ENCODE measurements at places on chromosomes 4 and X.

DNA sequence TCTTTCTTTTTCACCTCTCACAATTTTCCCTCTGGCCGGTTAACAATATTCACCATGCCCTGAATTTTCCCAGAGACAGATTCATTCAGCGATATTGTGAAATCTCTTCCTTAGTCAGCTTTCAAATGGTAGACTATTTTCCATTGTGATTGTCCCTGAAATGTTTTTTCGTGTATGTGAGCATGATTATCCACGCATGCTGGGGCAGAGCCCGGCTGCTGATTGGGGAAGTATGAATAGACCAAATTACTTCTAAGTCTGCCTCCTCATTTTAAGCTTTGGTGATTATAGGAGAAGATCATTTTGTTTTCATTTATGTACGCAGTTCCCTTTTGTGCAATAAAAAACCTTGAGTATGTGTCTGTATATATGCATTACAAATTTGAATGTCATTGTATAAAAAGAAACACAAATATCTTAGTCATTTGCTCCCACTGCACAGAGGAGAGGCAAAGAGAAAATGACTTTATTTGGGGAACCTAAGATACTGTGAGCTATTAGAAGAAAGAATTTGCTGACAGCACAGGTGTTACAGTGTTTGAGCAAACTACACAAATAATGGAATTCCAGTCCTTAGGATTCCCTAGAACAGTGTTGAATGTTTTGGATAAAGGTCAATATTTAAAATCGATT, 11.3 kb downstream of the DTHD1 start:
- no peak for DNase-seq

GRCh38 chr4:117370944-117371668, 285.7 kb upstream of the TRAM1L1 start:
- no peak for DNase-seq

DNA sequence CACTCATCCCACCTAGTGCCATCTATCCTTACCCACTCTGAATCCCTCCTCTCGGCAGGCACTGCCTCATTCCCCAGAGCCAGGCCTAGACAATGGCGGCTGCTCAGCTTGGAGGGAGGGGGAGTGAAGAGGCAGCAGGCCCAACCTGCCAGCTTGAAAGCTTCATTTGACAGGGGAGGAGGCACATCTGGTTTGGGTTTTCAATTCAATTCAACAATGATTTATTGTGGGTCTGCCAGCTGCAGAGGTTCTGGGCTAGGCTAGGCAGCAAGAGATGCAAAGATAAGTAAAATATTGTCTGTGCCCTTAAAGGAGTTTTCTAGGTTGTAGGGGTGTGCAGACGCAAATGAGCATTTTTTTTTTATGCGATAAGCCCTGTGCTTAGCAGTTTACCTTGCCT, 58.5 kb downstream of the RTL9 start:
- DNase-seq: no peak

GRCh38 chr4:20299515-20299914, 47.8 kb downstream of the SLIT2 start:
- no peak for DNase-seq

DNA sequence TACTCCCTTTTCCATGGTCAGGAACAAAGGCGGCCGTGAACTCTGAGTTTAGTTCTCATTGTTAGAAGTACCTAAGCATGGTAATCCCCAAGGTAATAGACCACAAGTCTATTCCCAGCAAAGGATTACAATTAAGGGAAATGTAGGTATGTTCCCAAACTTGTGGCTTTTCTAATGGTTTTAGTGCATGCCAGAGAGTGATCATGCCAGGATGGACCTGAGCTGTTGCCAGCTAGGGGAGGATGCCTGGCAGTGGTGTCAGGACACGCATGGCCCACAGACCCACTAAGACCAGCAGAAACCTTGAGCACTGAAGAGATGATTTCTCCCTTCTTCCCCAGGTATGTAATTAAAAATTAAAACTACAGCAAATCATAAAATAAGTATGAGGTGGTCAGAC, 60.8 kb downstream of the COQ2 start:
- no peak for DNase-seq

DNA sequence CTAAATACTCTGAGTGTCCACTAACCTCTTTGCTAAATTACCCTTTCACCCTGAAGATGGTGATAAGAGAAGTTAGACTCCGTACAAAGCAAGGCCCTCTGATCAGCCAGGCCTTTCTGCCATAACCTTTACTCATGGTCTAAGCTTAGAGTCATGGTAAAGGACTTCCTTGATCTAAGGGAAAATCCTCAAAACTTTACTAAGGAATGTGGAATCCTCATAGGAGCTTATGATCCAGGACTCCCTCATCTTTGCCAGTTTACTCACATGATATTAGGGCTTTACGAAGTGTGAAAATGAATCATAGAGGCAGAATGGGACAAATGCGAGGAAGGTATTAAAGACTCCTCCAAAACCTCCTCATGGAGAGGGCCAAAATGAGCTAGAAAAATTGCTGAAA, 7.9 kb upstream of the FAM13A start:
- no peak for DNase-seq

DNA sequence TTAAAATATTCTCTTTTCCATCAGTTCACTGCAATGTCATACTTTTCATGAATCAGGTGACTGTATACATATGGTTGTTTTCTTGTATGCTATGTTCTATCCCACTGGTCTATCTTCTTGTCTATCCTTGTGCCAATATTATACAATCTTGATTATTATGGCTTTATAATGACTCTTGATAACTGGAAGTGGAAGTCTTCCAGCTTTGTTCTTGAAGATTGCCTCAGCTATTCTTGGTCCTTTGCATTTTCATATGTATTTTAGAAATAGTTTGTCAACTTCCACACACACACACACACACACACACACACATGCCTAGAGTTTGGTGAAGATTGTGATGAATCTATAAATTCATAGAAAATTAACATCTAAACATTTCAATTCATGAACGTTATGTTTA, 67.9 kb downstream of the SHROOM3 start:
- no peak for DNase-seq

DNA sequence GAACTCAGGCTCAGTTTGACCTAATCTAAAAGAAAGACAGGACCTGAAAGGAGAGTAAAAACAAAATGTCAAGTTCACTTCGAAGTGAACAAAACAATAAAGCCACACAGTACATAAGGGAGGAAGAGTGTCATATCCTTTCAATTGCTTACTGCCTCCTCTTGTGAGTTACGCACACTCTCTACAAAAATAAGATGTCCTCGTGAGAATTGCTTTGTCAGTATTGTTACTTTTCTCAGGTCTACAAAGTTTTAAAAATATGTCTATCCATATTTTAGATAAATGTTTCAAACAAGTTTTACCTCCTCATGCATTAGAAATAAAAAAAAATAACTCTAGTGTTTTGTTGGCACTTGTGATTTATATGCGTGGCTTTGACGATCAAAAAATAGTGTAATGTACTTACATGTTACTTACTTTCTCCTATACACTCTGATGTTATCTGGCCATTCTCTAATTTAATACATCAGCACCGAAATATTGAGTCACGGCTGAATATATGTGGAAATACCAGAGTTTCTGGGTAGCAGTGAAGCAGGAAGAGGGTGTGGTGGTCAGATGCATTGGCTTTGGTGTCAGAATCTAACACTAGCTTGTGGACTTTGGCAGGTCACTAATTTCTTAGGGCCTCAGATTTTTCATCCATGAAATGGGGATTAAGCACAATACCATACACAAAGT, 8.1 kb upstream of the MRPL1 start:
- no peak for DNase-seq

- no peak for DNase-seq
Measured at GRCh38 chr4:22802876-22803275, 110.1 kb downstream of the GBA3 start.

- DNase-seq: no peak
Measured at GRCh38 chr4:141657550-141658250, 21.3 kb downstream of the IL15 start.

GRCh38 chr4:177255359-177255758, 54.3 kb upstream of the NEIL3 start:
- DNase-seq: no peak

GRCh38 chr4:63085091-63085490, 1324.2 kb downstream of the TECRL start:
- DNase-seq: no peak

DNA sequence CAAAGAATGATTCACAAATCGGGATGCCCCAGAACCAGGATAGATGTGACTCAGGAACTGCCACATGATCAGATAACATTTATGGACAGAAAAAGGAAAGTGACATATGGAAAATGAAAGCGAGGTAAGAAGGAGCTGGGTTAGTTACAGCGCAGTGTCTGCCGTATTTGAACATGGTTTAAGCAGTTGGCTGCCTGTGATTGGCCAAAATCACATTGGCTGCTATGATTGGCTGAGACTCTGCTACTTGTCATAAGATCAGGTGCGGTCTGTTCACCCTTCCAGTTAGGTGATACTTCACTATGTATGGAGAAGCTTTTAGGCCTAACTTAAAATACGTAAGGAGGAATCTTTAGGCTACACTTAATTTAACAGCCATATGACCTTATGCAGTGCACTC, 322.7 kb upstream of the HAND2 start:
- no peak for DNase-seq

GRCh38 chr4:12118651-12119213, 690.0 kb upstream of the HS3ST1 start:
- no peak for DNase-seq

DNA sequence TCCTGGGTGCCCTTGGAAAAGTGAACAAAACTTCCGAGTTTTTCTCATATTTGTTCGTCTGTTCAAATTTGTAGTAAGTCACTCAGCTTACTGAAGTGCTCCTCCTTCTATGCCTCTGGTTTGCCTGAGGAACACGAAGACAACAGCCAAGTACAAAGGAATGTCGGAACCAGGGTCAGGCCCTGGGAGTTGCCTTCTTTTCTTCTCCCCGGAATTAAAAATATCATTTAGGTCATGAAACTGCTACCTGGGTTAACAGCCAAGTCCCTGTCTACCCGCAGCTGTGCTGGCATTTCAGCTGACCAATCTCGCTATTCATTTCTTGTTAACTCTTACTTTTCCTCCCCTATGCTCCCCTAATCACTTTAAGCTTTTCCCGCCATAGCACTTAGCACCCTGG, 137.6 kb upstream of the TEX13D start:
- no peak for DNase-seq

GRCh38 chr4:81684352-81684751, 212.6 kb upstream of the RASGEF1B start:
- DNase-seq: no peak

DNA sequence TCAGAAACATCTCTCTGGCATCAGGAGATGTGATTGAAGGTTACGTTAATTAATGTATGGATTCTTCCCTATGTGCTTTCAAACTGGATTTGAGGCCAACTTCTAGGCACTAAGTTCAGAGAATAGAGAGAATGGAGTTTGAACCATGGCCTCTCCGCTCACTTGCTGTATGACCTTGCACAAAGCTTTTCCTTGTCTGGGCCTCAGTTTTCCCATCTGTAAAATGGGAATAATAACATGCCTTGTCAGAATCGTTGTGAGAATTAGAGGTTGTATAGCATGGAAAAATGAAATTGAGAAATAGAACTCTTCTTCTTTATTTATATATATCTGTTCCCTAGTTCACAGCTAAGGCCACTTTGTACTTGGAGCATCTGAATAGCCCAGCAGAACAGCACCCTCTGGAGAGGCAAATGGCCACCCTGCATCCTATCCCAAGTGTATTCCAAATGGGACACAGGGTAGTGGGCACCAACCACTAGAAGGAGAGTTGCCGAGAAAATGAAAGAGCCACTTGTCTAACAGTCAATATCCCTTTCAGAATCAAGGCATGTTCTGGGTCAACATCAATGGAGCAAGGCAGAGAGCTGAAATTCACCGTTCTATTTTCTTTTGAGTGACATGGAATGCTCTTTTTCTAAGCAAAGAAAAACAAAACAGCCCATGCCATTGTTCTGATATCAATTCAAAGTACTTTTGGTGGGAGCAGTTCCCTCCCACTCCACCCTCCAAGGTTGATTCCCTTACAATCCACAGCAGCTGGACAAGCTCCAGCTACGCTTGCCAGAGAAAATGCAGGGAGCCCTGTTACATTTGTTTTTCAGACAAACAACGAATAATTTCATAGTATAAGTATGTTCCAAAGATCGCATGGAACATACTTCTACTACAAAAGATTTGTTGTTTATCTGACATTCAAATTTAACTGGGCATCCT, 23.3 kb upstream of the MTM1 start:
- no peak for DNase-seq

DNA sequence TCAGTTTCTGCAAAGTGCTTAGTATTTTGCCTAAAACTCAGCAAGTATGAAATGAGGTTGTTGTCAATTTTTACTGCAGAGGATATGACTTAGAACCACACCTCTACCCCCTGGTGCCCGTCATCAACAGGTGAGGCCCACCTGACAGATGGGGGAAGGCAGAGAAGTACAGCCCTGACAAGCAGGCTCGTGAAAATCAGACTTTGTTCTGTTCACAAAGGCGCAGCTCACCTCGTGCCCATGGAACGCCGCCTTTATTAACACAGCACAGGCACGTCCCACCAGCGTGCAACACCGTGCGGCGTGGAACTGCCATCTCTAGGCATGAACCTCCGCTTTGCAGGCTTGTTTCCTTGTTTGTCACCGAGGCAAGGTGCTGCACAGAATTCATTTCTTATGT, 13.3 kb downstream of the CYP4V2 start:
- no peak for DNase-seq

GRCh38 chrX:55088795-55089489, at the start of gene PAGE2:
TSS of gene PAGE2 (plus strand) at chrX:55089018. CDS start at chrX:55090021, 1,003 bp downstream.
- DNase-seq: no peak

DNA sequence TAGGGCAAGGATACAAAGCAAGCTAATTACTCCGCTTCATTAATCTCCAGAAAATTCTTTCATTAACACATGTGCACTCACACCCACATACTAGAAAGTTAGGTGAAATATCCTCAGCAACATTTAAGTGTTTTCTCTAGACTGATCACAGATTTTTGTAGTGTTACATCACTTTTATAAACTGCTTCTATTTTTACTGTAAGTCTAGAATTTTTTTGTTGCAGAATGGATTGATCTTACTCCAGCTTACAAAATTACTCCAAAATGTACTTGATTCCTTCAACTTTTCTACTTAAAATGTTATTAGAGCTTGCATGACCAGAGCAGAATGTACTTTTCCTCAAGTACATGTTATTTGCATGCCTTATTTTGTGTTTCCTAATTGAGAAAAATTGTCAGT, 2325.2 kb downstream of the PCDH7 start:
- DNase-seq: no peak

DNA sequence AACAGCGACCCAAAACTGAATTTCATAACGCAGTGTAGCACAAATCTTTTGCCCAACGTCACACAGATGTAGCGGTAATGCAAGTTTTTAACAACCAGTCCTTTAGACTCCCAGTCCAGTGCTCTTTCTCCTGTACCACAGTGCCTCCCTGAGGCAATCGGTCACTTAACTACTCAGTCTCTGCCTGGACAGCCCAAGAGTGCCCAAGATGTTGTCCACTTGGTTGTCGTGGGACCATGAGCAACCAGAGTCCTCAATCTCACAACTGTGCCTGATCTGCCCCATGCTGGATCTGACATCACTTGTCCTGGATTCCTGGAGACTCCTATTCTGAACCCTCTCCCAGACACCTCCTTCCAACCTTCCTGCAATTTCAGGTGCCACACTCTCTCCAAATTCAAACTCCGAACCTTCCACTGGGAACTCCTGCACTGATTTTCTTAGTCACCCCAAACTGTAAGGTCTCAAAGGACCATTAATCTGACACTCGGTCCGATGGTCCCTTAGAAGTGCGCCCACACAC, 702 bp downstream of the MMGT1 start:
- no peak for DNase-seq

- no peak for DNase-seq
Measured at GRCh38 chr4:156778606-156779005, 193.0 kb downstream of the PDGFC start.

All from activated gamma-delta T cell (primary cell).